ENCODE measurements at places on chromosomes 4 and X.

DNA sequence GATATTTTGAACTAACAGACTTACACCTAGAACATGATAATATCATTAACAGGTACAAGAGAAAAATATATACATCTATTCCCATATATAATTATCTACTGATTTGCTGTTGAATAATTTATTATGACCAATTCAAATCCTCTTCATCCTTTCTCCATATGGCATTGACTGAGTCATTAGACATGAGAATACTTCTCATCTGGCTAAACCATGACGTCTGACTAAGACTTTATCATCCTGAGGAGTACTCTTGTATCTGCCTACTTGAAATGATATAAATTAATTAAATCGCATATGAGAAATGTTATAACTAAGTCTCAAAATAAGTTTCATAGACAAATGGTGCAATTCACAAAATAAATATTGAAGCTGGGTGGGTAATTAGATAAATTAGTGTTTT, 67.4 kb downstream of the EMCN start:
- no peaks in the 10 kb centered on the region for H3K4me1 ChIP-seq
- peaks cover 5% of the 10 kb centered on the region for H3K27me3 ChIP-seq
- H3K36me3 ChIP-seq, result no peaks in the 10 kb centered on the region
- no peak overlapping the region for H3K27ac ChIP-seq
- no peak overlapping the region for H3K4me3 ChIP-seq

DNA sequence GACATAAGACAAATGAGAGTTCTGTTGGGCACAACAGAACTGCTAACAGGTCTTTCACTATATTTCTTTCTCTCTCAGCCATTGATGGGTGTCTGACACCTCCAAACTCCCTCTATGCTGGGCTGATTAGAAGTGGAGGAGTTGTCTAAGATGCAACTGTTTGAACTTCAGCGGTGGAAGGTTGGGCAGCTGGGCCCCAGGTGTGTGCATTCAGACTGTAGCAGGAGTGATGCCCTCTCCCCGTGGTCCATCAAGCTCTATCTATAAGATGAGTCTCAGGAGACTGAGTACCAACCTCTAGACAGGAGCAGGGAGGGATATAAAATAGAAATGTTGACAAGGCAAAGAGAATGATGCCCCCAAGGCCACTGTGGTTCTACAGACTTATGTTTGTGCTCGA, 28.2 kb upstream of the CHRNA9 start:
- peaks cover 15% of the 10 kb centered on the region for H3K36me3 ChIP-seq
- H3K4me1 ChIP-seq, result peaks cover 90% of the 10 kb centered on the region
- H3K27ac ChIP-seq, result peak overlapping the region; percentile 94
- DNase-seq, result no peak
- no peaks in the 10 kb centered on the region for H3K27me3 ChIP-seq

- H3K4me3 ChIP-seq, result peak overlapping the region; percentile 91
- H3K27ac ChIP-seq, result peak overlapping the region; percentile 81
- peaks cover 61% of the 10 kb centered on the region for H3K36me3 ChIP-seq
- peaks cover 43% of the 10 kb centered on the region for H3K4me1 ChIP-seq
- no peak for DNase-seq
These were observed 2.5 kb downstream of the NAA10 start for GRCh38 chrX:153932220-153932915.

- H3K36me3 ChIP-seq, result peaks cover 78% of the 10 kb centered on the region
- H3K27ac ChIP-seq, result peak overlapping the region; percentile 51
- no peaks in the 10 kb centered on the region for H3K27me3 ChIP-seq
These were observed 51.2 kb upstream of the TADA2B start for GRCh38 chr4:6991771-6992557.

DNA sequence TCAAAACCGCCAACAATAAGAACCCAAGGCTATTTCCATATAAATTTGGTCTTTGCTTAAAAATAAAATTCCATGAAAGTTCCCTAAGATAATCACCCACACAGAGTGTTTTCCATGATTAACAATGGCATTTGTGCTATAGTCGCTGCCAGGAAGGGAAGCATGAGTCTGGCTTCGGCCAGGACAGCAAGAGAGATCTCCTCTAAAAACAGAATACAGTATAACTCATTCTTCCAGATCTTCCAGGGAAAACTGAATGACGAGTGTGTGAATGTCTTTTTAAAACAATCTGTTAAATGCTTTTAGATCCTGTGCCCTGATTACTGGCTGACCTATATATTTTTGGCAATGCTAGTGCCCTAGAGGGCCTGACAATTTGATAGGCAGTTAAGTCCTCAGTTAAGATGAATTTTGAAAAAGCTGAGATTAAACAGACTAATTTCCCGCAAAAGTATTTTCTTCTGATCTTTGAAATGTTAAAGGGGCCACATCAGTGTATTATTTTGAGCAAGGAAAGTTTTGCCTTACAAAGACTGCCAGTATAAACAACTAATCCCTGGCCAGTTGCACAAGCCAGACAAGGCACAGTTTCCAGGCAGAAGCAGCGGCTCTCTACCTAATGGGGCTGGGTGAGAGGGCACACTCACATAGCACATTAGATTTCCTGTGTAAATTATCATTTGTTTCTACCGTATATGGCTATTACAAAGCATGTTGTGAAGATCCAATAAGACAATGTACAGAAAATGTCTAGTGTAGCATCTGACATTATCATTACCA, 127.3 kb downstream of the DCHS2 start:
- H3K36me3 ChIP-seq, result no peaks in the 10 kb centered on the region
- peaks cover 26% of the 10 kb centered on the region for H3K4me1 ChIP-seq
- no peak overlapping the region for H3K27ac ChIP-seq
- DNase-seq, result no peak
- no peak overlapping the region for H3K4me3 ChIP-seq

DNA sequence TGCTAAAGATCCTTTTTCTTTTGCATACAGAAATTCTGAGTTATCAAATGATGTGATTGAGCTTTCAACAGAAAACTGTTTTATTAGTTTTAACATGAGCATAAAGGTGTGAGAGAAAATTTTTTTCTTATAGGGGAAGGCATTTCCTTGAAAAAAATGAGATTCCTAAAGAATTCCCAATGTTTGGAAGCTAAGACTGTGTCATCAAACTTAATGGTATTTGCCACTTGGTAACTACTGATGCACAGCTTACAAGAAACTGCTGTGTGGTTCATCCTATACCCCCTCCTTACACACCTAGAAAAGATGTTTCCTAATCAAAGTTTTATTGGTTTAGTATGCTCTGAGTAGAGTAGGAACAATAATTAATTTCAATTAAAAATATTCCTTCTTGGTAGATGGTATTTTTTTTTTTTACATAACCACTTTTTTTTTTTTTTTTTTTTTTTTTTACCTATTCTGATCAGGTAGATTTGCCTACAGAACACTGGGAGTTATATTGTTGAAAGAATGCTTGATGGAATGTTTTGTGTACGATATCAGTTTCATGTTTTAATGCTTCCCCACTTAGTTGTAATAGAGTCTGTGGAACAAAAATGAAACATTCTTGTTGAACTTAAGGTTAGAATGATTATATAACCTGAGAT, 6.0 kb downstream of the PTPN13 start:
- no peak for DNase-seq
- H3K4me1 ChIP-seq, result peaks cover 12% of the 10 kb centered on the region
- no peaks in the 10 kb centered on the region for H3K36me3 ChIP-seq
- H3K4me3 ChIP-seq, result no peak overlapping the region
- peaks cover 28% of the 10 kb centered on the region for H3K27me3 ChIP-seq

DNA sequence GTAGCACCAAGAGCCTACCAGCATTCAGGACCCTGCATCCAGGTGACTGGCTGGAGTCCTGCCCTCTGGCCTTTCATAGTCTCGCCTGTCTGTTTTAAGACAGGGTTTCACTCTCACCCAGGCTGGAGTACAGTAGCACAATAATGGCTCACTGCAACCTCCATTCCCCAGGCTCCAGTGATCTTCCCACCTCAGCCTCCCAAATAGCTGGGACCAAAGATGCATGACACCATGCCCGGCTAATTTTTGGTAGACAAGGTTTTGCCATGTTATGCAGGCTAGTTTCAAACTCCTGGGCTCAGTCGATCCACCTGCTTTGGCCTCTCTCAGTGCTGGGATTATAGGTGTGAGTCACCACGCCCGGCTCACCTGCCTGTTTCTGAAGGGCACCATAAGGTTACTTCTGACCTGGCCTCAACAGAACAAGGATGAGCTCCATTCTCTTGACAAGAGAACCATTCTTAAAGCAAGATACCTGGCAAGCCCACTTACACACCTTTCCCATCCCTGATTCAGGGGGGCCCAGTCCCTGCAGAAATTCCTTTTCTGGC, 6.7 kb downstream of the RPS4X start:
- H3K4me1 ChIP-seq, result peaks cover 67% of the 10 kb centered on the region
- no peak for DNase-seq
- H3K36me3 ChIP-seq, result peaks cover 89% of the 10 kb centered on the region
- no peak overlapping the region for H3K4me3 ChIP-seq

- H3K36me3 ChIP-seq, result no peaks in the 10 kb centered on the region
- no peak overlapping the region for H3K27ac ChIP-seq
- H3K4me3 ChIP-seq, result no peak overlapping the region
- no peak for DNase-seq
- peaks cover 3% of the 10 kb centered on the region for H3K27me3 ChIP-seq
These were observed 11.5 kb downstream of the ETNPPL start for GRCh38 chr4:108751321-108751720.

GRCh38 chr4:101865501-101866062, 75.1 kb downstream of the BANK1 start:
- DNase-seq, result no peak
- H3K4me3 ChIP-seq, result no peak overlapping the region
- H3K36me3 ChIP-seq, result no peaks in the 10 kb centered on the region
- no peak overlapping the region for H3K27ac ChIP-seq

DNA sequence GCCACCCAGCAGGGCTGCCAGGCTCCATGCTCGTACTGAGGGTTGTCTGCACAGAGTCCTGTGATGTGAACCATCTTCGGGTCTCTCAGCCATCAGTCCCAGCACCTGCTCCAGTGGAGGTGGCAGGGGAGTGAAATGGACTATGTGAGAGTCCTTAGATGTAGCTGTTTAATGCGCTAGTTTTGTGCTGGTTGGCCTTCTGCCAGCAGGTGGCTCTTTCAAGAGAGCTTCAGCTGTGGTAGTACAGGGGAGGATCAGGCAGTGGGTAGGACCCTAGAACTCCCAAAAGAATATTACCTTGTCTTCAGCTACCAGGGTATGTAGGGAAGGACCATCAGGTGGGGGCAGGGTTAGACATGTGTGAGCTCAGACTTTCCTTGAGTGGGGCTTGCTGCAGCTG, 1066.0 kb downstream of the GLUD2 start:
- no peaks in the 10 kb centered on the region for H3K36me3 ChIP-seq
- no peaks in the 10 kb centered on the region for H3K4me1 ChIP-seq
- H3K27me3 ChIP-seq, result peaks cover 3% of the 10 kb centered on the region
- H3K4me3 ChIP-seq, result no peak overlapping the region

GRCh38 chr4:19947349-19947748, 304.4 kb upstream of the SLIT2 start:
- H3K27me3 ChIP-seq, result no peaks in the 10 kb centered on the region
- H3K36me3 ChIP-seq, result no peaks in the 10 kb centered on the region
- no peak overlapping the region for H3K4me3 ChIP-seq
- no peaks in the 10 kb centered on the region for H3K4me1 ChIP-seq

- no peak overlapping the region for H3K4me3 ChIP-seq
- DNase-seq, result no peak
- H3K27me3 ChIP-seq, result no peaks in the 10 kb centered on the region
- no peaks in the 10 kb centered on the region for H3K36me3 ChIP-seq
- H3K27ac ChIP-seq, result no peak overlapping the region
- H3K4me1 ChIP-seq, result no peaks in the 10 kb centered on the region
These were observed 257.8 kb downstream of the TEX13C start for GRCh38 chrX:125577479-125577878.

DNA sequence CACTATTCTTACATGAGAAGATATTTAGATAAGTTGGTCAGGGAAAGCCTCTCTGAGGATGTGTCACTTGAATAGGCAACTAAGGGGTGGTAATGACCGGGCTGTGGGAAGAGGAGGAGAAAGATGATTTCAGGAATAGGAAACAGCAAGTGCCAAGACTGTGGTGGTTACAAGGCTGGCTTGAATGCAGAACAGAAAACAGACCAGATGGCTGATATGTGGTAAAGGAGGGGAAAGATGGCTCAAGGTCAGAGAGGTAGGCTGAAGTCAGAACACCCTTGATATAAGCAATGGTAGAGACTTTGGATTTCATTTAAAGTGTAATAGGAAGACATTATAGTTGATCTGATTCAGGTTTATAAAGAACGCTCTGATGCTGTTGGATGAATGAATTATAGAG, 15.0 kb downstream of the TLR7 start:
- H3K27me3 ChIP-seq, result peaks cover 60% of the 10 kb centered on the region
- no peak overlapping the region for H3K27ac ChIP-seq
- DNase-seq, result no peak
- no peak overlapping the region for H3K4me3 ChIP-seq

GRCh38 chr4:143559757-143560147, 46.2 kb downstream of the SMARCA5 start:
- no peaks in the 10 kb centered on the region for H3K27me3 ChIP-seq
- no peak for DNase-seq
- peak overlapping the region; percentile 84 for H3K4me3 ChIP-seq
- H3K36me3 ChIP-seq, result peaks cover 12% of the 10 kb centered on the region
- peak overlapping the region; percentile 86 for H3K27ac ChIP-seq

DNA sequence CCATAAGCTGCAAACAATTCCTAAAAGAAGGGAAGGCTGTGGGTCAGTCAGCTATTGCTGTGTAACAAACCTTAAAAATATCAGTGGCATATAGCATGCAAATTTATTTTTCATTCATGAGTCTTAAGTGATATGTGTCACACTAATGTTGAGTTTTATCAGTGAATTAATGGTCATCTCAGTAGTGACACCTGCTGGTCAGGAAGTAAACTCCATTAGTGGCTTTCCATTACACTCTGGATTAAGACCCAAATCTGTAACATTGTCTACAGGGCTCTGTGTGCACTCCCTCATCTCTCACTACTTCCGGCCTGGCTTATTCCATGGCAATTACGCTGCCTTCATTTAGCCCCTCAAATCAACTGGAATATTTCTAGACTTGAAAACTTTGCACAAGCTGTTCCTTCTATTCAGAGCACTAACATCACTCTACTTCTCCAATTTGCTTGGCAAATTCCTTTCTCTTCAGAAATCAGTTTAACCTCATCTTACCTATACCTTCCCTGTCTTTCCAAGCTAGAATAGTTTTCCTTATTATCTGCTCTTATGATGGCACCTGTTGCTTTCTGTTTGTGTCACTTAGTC, 217.3 kb upstream of the TAPT1 start:
- H3K36me3 ChIP-seq, result no peaks in the 10 kb centered on the region
- DNase-seq, result no peak
- H3K27ac ChIP-seq, result no peak overlapping the region
- H3K4me1 ChIP-seq, result no peaks in the 10 kb centered on the region

GRCh38 chr4:72613959-72614358, 44.9 kb upstream of the ADAMTS3 start:
- H3K27ac ChIP-seq, result no peak overlapping the region
- H3K4me3 ChIP-seq, result no peak overlapping the region
- H3K27me3 ChIP-seq, result no peaks in the 10 kb centered on the region

All from activated T-cell treated with anti-CD3 and anti-CD28 coated beads, Interleukin-2, amount 50 U/mL, for 24 hours (primary cell).